T-cell (primary cell): ENCODE measurements at places on chromosomes 6 and 20.

DNA sequence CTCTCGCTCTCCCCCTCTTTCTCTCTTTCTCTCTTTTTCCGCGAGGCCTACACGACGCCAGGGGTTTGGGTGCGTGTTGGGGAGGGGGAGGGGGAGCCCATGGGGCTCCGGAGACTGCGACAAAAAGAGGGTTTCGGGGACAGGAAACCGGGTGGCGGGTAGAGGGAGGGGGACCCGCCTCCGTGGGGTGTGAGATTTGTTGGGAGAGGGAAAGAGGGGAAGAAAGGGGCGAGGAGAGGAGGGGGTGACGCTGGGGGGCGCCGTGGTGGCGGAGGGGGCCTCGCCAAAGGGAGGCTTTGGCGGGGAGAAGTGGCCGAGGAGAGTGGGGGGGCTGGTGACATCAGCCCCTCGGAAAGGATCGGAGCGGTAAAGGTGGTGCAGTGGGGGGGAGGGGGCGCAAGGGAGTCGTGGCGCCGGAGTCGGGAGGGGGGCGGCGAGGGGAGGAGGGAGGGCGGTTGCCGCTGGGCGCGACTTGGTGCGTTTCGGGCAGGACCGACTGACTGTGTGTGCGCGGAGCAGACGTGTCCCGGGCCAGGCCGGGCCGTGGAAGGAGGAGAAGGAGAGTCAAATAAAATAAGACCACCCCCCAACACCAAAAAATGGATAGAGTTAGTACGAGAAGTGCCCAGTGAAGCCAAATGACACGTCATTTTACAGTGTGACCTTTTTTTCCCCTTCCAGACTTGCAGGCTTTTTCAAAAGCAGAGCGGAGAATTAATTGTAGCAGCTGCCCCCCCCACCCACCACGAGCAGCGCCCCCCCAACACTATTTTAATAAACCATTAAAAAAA, 39.8 kb downstream of the GNAS start:
- DNase-seq: peak; percentile 70

- DNase-seq: peak; percentile 92
These were observed 77.1 kb downstream of the SGK1 start for GRCh38 chr6:134240665-134241431.

- no peak for DNase-seq
These were observed 271.9 kb upstream of the MARCKS start for GRCh38 chr6:113585246-113585645.

DNA sequence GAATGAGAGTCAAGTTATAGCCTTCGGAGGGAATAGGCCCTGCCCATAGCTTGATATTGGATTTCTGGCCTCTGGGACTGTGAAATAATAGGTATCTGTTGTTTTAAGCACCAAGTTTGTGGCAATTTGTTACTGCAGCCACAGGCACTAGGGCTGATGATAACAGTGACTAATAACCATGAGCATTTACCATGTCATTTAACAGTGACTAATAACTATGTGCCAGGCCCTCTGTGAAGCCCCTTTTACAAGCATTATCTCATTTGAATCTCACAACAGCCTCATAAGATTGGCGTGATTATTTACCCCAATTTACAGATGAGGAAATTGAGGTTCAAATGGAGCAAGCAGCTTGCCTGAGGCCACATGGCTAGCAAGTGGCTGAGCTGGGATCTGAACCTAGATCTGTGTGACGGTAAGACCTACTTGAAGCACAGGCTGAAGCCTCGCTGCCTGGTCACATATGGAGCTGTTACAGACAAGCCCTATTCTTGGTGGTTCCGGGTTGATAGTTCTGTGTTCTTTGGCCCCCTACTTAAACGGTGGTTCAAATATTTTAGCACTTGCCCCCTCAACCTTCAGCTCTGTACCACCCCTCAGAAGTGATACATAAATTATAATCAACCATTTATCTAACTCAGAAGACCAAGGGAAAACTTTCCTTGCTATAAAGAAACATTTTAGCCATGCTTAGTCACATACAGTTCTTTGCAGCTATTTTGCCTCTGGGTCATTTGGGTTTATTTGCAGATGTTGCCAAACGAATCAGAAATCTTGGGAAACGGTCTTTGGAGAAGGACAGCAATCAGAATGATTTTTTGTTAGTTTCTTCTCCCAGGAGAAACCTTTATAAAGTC, 98.3 kb downstream of the ELOVL5 start:
- DNase-seq: no peak

- DNase-seq: no peak
These were observed 119.6 kb downstream of the KIF13A start for GRCh38 chr6:17867880-17868279.

DNA sequence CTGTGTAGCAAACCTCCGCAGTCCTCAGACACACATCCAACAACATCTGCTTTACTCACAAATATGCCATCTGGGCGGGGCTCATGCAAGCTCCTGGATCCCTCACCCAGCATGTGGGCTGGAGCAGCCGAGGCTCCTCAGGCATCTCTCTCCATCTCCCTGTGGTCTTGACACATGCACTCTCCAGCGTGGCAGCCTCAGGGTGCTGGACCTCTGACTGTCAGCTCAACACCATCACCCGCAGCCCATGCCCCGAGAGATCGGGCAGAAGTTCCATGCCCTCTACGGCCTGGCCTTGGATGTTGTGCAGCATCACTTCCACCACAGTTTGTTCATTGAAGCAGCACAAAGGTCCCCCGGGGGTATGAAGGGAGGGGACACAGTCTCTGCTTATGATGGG, 32.6 kb upstream of the CD93 start:
- no peak for DNase-seq

- no peak for DNase-seq
These were observed 64.1 kb upstream of the SIRPA start for GRCh38 chr20:1831096-1831495.

GRCh38 chr6:64238071-64238470, 602.5 kb downstream of the PHF3 start:
- no peak for DNase-seq

GRCh38 chr6:85920782-85921181, 278.1 kb upstream of the SYNCRIP start:
- no peak for DNase-seq
